ENCODE measurements at places on chromosomes 6 and 20.
A peak's percentile ranks its signal among the peaks of the same experiment; 100 is the strongest.

DNA sequence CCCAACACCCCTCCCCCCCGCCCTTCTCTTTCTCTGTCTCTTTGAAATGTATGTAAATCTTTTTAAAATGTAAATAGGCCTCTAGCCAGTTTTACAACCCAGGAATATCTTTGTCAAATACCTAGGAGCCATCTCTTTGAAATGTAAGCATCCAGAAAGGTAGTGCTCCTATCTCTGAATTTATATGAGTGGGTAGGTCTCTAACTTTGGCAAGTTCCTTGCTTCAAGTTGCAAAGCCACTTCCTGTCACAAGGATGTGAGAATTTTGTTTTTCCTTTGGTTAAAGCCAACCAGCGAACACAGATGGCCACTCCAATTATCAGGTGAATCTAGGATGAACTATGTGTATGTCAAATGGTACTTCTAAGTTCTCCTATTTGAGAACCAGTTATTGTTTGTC is 6.2 kb upstream of the DEFB132 start:
- DNase-seq, result no peak

DNA sequence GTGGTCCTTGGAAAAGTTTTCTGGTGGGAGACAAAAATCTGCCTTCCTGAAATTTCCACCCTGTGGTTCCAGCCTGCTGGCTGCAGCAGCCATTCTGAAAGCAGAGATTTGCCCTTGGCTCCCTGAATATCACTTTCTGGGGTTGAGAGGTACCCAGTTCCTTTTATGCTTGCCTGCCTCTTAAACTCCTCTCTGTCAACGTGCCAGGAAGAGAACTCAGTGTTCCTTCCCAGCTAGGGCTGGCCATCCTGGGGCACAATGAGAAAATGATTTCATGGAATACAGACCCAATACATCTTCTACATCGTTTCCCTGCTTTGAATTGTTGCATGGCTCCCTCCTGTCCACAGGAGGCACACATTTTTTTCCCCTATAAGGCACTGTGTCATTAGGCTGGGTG is 1.6 kb upstream of the DSN1 start:
- no peak for DNase-seq

DNA sequence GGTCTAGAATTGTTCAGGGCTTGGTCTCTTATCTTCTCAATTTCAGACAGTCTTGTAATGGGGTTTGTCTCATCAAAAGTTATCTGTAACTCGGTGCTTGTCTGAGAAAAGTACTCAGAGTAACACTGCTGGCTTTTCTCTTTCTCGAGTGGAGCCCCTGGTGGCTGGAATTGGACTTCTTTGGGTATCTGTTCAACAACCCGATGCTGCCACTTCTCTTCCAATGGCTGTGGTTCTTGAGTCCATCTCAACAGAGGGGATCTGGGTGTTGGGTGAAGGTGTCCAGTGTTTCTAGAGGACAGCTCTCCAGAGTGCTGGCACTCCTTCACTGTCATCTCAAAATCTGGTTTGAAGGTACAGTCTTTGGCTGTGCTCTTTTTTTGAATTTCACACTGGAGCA is 24.6 kb downstream of the DST start:
- no peak for DNase-seq

GRCh38 chr6:99253271-99253670 is 96.2 kb downstream of the FAXC start:
- DNase-seq, result no peak

GRCh38 chr6:39049575-39050283 is 1.1 kb downstream of the GLP1R start:
- no peak for DNase-seq

DNA sequence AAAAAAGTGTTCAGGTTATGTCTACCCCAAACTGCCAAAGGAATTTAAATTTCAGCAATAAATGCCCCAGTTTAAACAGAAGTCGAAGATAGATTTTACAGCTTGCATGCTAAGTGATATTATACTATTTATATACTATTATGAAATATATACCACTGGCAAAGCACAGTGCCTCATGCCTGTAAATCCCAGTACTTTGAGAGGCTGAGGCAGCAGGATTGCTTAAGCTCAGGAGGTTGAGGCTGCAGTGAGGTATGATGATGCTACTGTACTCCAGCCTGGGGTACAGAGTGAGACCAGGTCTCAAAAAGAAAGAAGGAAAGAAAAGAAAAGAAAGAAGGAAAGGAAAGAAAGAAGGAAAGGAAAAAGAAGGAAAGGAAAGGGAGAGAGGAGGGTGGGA is 102.1 kb downstream of the MTFR2 start:
- DNase-seq, result no peak

DNA sequence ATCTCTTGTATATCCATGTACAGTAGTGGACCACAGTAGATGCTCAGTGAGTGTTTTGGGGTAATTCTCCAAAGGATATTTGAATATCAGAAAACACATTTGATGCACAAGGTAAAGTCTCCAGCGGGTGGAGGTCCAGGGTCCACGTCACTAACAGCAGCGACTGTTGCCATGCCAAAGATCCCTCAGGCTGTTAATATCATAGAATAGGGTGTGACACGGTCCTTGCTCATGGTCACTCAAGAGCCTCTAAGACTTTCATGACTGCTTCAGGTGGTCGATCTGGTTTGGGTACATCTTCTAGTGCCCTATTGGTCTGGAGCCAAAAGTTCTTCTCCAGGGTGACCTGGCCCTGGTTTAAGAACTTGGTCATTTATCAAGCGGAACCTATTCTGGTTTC is 90.8 kb downstream of the OLIG3 start:
- DNase-seq, result no peak

- DNase-seq, result peak; percentile 93
Observed at GRCh38 chr6:44237021-44237812, 9.7 kb upstream of the HSP90AB1 start.

- no peak for DNase-seq
Observed at GRCh38 chr6:40874495-40874894, 164.5 kb downstream of the UNC5CL start.
